ENCODE measurements at places on chromosomes 4 and X.
A peak's percentile ranks its signal among the peaks of the same experiment; 100 is the strongest.

DNA sequence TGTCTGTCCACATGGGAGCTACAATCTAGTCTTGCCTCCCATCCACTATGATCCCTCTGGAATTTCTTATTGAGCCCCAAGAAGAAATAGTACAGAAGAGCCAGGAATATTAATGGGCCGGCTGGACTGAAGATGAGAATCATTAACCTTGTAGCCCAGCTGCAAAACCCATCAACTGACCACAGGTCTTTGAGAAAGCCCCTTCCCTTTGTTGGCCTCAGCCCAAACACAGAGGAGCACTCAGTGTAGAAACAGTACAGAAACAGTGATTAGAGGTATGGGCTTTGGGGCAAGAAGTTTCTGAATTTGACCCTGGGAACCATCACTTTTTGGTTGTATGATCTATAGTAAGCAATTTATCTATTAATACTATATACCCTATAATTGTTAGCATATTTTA is 76.8 kb upstream of the RAB40AL start:
- no peak for DNase-seq

DNA sequence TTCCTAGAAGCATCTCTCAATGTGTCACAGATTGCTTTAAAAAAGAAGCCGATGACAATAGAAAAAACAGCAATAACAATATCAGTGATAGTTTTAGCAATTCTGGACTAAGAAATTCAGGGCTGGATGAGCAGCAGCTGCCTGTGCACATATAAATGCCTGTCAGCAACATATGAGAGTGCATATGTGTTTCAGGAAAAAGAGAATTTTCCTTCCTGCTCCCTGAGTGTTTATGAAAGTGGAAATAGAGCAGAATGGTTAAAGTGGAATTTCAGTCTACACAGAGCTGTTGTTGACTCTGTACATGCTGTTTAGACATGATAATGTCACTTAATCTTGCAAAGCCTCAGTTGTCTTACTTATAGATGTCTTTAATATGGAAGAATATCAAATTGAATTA is 164.4 kb upstream of the PCDH7 start:
- DNase-seq: no peak

- no peak for DNase-seq
Measured at GRCh38 chrX:68807818-68808217, 21.0 kb upstream of the EFNB1 start.

DNA sequence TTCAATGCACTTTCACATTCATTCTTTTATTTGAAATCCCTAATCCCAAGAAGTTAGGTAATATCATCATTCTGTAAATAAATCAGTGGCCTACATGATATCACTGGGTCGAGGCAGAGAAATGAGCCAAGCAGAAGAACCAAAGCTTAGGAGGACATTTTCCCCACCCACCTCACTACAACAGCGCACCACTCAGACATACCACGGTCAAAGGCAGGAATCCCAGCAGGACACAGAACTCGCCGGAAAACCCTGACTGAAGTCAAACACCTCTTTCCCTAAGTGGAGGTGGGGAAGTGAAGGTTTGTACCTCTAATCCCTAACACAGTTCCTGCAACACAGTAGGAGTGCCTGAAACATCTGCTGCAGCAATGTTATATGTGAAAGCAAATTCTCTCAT is 21.5 kb downstream of the RELL1 start:
- no peak for DNase-seq

DNA sequence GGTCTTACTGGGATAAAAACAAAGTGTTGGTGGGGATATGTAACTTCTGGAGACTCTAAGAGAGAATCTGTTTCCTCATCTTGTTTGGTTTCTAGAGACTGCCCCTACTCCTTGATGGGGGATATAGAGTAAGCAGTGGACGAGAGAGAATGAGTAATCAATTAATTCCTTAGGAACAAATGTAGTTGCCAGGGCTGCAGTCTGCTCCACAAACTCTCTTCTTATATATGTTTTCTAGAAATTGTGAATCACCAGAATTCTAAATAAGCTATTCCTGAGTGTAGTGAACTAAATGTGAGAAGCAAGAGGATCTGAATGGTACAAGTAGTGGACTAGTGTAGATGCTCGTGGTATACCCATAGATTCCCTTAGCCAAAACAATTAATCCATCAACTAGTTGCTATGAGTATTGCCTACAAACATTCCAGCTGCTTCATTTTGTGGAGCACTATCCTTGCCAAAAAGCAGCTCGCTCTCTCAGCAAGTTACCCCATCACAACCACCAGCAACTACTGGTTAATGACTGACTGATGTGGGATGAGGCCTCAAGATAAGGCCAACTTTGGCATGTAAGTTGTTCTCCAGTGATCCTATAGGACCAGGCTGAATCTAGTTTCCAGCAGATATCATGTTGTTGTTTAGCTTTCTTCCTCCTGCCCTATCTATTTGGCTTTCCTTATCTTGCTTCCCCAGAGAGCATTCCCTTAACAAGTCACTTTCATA is 273.0 kb downstream of the SLC7A11 start:
- DNase-seq: no peak

DNA sequence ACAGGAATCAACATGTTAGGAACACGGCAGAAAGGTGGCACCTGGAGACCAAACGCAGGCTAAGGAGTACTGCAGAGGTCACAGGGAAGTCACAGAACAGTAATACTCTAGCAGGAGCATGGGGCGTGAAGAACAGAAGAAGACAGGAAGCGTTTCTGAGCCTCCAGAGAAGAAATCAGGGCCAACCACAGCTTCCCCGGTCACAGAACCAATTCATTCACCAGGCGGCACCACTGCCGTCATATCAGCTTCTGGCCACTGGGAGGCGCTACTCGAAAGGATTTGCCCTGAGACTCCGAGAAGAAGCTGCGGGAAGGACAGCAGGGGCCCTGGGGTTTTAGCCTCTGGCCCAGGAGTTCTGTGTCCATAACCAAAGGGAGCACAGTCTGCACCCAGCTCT is 78.0 kb upstream of the DRD5 start:
- DNase-seq: peak; percentile 79

GRCh38 chrX:13763489-13763888 is 28.9 kb downstream of the OFD1 start:
- DNase-seq: no peak

GRCh38 chrX:40207626-40208025 is 109.9 kb upstream of the BCOR start:
- DNase-seq: no peak

DNA sequence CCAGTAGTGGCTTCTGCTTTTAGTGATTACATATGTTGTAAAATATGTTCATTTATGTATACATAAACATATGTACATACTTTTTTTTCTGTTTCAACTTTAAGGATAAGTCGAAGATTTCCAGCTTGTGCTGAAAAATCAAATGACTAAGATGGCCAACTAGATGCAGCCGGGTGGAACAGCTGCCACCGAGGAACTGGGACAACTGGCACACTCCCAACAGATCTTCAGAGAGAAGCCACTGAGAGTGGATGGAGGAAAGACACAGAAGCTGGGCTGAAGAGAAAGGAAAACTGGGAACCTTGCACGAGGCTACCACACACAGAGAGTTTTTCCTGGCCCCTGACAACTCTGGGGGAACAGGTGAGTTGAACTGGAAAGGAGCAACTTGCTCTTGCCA is 207.5 kb downstream of the FAM47B start:
- DNase-seq: no peak

- no peak for DNase-seq
Measured at GRCh38 chr4:13700021-13700857, 72.7 kb upstream of the BOD1L1 start.

DNA sequence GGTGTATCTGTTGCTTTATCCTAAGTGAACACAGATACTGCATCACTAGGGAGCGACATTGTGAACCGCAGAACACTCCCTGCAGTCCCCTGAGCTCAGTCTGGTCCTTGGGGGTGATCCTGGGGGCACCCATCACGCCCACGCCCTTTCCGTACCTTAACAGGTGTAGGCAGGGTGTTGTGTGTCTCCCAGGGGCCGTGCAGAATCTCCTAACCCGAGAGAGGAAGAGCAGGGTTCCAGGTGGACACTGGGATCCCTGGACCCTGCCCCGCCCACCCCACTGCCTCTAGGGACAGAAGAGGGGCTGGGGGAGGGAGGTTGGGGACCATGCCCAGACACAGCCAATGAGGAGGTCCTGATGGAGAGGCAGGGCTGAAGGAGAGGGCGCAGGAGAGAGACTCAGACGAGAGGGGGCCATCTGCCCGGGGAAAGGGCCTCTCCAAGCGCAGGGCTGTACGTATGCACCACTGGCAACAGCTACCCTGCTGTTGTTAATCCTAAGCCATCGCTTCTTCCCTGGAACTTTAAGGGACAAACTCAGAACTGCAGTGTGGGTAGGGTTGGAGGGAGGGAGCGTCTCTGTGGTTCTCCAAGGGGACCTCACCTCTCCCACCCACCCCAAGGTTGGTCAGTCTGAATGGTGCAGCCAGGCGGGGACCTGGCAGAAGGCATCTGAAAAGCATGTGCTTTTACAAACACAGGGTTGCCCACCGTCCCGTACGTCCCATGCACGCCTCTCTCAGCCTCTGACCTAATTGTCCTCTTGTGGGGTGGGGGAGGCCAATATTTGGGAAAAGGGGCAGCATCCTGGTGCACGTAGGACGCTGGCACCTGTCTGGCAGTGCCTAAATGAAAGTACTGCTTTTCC is 2.5 kb downstream of the P2RY8 start:
- DNase-seq: peak; percentile 49

DNA sequence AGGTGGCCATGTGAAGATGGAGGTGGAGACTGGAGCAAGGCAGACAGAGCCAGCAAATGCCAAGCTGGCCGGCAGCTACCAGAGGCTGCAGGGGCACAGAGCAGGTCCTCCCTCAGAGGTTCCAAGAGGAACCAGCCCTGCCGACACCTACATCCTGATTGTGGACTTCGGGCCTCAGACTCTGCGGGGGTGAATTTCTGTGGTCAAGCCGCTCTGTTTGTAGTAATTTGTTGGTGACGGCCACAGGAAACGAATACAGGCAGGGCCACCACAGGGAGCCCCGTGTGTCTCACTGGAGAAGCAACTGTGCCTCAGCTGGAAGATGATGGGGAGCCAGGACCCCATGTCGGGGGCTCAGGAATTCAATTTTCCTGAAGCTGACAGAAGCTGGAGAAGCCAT is 28.3 kb downstream of the ZFYVE28 start:
- DNase-seq: no peak

- no peak for DNase-seq
Measured at GRCh38 chrX:19382555-19383145, 38.9 kb downstream of the PDHA1 start.

- DNase-seq: no peak
Measured at GRCh38 chrX:62931625-62932024, 419.5 kb downstream of the SPIN4 start.

- no peak for DNase-seq
Measured at GRCh38 chr4:84750960-84751283, 168.0 kb downstream of the CDS1 start.

DNA sequence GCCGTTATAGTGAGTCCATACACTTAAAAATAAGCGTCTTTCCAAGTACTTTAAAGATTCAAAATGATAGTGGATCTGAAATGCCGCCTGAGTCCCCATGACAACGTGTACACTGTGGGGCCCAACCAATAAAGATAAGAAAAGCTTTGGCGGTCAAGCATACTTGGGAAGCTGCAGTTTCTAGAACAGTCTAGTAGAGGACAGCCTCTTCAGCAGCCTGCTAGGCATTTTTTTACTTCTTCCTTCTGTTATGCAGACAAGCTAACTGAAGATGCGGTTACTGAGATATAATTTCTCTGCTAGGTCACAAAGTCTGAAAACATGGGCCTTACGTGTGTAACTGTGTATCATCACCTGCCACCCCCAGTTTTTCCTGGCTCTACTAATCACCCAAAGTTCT is 402 bp upstream of the UPRT start:
- DNase-seq: no peak

DNA sequence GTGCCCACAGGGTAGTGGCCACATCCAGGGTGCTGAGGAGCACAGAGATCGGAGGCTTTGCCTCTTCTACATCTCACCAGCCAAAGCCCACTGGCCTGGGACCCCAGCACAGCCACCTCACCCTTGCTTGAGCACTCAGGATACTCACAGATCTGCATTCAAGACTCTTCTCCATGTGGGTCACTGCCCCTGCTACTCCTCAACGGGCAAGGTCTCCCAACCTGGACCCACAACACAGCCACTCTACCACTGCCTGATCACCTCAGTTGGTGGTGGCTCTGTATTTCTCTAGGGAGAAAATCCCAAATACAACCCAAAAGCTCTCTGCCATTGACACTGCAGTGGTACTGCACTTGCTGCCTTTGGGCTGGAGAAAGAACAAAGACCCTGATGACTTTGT is 190.3 kb upstream of the KLHL4 start:
- DNase-seq: no peak

DNA sequence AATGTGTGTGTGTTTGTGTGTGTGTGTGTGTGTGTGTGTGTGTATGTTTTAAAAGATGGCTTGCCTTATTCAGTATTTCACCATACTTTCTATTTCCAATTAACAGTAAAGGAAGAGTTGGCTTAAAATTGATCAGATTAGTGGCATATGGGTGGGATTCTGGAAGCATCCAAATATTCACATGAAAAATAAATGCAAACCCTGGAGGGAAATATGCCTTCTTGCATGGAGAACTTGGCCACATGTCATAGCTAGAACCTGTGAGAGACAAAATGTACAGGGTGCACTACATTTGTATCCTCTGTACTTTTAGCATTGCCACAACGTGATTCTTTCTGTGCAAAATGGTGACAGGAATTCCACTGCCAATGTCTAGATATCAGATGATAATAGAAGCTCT is 589.6 kb downstream of the ZNF674 start:
- DNase-seq: no peak

GRCh38 chr4:140968371-140968770 is 164.9 kb downstream of the RNF150 start:
- DNase-seq: no peak

DNA sequence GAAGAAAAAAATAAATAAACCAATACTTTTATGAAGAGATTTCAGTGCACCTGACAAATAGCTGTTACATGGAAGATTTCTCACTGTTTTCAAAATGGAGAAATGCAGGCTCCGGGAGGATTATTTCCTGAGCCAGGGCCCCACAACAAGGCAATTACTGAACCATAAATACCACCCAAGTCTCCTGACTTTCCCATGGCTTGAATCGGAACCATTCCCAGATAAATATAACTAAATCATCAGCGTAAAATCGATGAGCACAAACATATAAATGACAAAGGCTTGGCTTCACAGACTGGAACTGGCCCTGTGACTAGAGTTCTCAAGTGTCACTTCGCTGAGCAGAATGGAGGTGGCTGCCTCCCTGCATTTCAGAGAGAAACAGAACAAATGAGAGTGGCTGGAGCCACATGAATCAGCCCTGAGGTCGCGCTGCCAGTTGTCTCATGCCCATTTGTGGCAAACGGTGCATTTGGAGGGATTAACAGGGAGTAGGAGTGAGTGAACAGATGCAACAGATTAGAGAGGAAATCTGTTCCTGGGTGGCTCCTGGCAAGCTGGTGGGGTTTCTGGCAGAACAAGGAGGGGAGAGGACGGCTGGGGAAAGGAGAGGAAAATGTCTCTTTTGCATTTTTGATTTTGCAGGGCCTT is 57.3 kb upstream of the STIM2 start:
- no peak for DNase-seq

GRCh38 chr4:13601848-13602247 is 25.7 kb downstream of the BOD1L1 start:
- DNase-seq: no peak

- DNase-seq: no peak
Measured at GRCh38 chr4:119788349-119789266, 160.0 kb upstream of the PDE5A start.

- DNase-seq: no peak
Measured at GRCh38 chrX:31268359-31268758, 196.5 kb upstream of the FTHL17 start.

- no peak for DNase-seq
Measured at GRCh38 chr4:156858071-156858470, 113.5 kb downstream of the PDGFC start.

Measured in KG1 (cell line).